ENCODE measurements at places on chromosomes 6 and 20.
A peak's percentile ranks its signal among the peaks of the same experiment; 100 is the strongest.

- no peak for DNase-seq
These were observed 195.7 kb downstream of the FARS2 start for GRCh38 chr6:5457041-5457440.

- DNase-seq: no peak
These were observed 113.3 kb downstream of the LINC00237 start for GRCh38 chr20:20992686-20993360.

GRCh38 chr20:3405696-3406358, 1.6 kb downstream of the DNAAF9 start:
- DNase-seq: no peak

DNA sequence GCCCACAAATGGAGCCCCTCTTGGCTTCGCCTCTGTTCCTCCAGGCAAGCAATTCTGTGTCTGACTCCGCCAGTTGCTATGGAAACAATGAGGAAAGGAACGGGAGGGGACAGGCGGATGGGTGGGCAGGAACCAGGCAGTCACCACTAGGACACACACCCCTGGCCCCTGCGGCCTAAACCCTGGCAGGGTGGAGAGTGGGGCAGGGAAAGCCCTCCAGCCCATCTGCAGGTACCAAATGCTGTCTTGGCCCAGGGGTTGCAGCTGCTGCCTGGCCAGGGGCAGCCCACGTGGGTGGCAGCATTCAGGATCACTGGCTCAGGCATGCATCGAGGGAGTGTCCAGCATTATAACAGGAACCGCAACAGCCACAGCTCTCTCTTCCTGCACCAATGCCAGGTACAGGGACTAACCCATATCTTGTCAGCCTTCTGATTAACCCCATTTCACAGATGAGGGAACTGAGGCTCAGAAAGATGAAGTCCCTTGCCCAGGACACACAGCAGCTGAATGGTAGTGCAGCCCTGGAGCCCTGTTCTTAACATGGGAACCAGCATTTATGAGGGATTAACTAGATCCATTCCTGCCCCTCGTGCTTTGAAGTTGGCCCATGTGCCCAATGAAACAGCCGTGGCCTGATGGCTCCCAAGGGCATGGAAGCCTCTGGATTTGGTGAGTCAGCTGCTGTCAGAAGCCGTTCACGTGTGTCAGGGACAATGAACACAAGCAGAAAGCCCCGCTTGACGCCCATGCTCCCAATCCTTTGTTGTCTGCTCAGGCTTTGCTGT, 66.3 kb downstream of the NOL4L start:
- no peak for DNase-seq

- no peak for DNase-seq
These were observed 25.9 kb upstream of the ILRUN start for GRCh38 chr6:34722451-34722850.

DNA sequence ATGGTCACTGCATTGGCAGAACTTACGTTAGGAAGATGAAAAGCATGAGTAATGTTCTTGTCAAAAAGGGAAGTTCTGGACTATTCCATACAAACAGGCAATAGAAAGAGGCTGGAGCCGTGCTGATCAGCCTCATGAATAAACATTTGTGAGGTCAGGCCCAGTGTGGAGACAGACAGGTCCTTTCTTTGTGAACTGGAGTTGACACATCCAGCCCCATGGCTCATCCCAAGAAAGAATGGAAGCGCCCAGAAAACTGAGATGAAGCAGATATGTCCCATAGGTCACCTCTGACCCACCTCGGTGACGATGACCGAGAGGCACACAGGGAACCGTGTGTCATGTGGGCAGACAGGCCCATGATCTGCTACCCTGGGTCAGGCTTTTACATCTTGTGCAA, 276.0 kb upstream of the SGK1 start:
- DNase-seq: no peak

GRCh38 chr20:17572034-17572638, 2.3 kb downstream of the DSTN start:
- DNase-seq: no peak

GRCh38 chr6:12637960-12638641, 78.5 kb upstream of the PHACTR1 start:
- DNase-seq: peak; percentile 92

DNA sequence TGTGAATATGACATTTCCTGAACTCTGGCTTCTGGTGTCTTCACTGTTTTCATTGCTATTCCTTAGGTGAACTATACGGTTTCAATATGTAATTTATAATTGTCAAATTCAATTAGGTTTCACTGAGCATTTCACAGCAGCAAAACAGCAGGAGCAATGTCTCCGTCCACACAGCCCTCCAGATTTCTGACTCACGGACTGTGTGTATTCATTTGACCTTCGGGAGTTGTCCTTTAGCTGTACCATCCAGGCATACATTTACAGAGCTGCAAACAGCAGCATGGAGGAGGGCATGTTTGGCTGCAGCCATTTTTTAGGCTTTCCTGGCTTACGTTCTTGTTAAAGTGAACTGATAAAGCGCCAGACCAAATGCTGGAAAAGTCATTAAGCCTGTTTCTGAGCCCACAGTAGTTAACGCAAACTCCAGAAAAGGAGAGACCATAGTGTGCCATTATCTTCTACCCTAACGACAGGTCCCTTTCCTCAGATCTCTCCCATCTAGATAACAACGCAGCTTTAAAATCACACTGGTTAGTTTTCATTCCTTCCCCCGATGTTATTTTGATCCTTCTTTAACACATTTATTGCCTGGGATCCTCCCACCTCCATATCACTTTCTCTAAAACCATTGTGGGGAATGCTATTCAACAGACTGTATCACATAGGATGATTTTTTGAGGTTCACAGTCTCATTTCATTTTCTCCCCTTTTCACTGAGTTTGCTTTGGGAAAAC, 18.3 kb downstream of the FOXC1 start:
- no peak for DNase-seq

- DNase-seq: no peak
These were observed 3.9 kb downstream of the EMILIN3 start for GRCh38 chr20:41362748-41363140.

DNA sequence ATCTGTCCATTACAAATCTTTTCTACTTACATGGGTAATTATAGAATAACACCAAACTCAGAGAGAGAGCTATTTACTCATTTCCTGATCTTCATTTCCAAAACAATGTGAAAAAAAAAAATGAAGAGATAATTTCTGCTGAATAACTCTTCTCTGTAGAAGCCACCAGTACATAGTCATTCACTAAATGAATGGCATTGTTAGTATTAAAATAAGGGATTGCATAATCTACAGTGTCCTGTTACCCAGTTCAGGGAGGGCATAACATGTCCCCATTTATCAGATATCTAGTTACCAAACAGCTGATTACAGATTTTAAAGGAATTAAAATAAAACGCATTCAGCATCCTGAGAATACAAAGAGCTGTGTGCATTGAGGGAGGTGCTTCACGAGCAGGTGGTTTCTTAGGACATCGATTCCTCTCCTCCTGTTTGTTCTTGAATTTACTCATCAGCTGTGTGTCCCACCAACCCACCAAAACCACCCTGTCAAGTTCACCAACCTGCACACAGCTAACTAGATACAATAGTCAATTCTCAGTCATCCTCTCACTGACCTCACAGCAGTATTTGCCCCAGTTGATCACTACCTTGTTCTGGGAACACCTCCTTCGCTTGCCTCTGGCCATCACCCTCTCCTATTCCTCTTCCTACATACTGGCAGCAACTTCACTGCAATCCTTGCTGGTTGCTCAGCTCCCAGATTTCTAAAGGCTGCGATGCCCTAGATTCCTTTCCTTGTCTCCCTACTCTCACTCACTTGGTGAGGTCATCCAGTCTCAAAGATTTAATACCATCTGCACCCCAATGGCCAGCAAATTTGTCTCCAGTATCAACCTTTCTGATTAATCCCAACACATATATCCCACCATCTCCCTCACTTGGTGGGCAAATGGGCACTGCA, 18.7 kb downstream of the CNKSR3 start:
- DNase-seq: peak; percentile 54

GRCh38 chr6:22580337-22580736, 11.0 kb downstream of the HDGFL1 start:
- no peak for DNase-seq

DNA sequence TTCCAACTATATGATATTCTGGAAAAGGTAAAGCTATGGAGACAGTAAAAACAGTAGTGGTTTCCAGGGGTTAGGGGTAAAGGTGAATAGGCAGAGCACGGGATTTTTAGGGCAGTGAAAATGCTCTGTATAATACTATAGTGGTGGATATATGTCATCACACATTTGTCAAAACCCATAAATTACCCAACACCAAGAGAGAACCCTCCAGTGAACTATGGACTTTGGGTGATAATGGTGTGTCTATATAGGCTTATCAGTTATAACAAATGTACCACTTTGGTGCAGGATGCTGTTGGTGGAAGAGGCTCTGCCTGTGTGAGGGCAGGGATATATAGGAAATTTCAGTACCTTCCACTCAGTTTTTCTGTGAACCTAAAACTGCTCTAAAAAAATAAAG, 149.9 kb downstream of the GPX5 start:
- DNase-seq: no peak

- DNase-seq: no peak
These were observed 35.0 kb downstream of the SESN1 start for GRCh38 chr6:109059571-109060021.

DNA sequence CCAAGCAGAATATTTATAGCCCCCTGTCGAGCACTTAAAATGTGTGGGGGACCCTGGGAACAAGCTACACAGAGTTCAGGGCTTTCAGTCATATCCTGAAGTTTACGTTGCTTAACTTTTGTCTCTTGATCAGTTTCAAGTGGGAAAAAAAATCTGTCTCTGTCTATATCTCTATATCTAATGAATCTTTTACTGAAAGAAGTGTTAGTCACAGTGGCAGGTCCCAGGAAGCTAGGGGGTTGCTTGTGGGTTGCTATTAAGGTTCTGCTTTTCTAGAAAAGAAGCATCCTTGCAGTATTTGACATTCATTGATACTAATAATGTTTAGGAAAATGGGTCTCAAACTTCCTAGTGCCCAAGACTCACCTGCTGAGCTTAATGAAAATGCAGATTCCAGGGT, 76.7 kb upstream of the CLDN20 start:
- DNase-seq: no peak

DNA sequence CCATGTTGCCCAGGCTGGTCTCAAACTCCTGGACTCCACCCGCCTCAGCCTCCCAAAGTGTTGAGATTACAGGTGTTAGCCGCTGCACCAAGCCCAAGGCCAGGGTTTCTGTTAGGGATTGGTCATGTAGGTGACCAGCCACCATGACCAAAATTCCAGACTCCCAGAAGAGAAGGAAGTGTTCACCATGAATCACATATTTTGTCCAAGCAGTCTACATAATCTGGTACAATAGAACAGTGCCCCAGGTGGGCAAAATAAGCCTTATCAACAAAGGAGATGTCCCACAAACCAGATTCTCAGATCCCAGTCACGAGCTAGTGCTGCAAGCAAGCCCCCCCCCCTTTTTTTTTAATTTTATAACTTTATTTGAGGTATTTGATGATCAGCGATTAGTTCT, 20.0 kb downstream of the ZNF341 start:
- DNase-seq: no peak

DNA sequence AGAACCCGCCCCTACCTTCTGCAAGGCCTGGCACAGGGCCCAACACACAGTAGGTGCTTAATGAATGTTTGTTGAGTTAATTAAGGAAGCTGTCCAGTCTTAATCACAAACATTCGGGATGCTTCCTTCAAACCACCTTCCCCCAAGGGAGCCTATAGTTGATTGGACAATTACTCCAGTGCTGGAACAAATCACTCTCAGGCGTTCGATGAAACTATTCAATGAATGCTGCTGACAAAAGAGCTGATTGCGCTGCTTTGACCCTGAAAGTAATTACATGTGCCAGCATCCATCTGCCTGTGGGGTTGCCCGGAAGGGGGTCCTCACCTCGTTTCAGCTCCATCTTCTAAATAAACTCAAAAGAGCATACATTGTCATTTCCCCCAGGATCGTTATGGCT, 112.0 kb upstream of the SRSF6 start:
- no peak for DNase-seq

DNA sequence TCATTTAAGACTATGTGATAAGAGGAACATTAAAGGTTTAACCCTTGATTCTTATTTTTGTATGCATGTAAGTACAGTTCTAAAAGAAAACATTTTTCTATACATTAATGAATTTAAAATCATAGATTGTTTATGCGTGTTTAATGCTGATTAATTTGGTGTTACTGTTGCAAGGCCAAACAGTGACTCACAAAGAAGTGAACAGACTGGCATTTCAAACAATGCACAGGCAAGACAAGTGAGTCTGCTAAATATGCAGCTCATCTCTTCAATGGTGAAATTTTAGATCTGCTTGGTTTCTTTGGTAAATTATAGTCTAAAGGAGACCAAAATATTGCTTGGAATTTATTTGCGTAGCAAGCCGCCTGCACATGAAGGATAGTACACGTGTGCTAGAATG, 417.4 kb upstream of the SOX4 start:
- no peak for DNase-seq

DNA sequence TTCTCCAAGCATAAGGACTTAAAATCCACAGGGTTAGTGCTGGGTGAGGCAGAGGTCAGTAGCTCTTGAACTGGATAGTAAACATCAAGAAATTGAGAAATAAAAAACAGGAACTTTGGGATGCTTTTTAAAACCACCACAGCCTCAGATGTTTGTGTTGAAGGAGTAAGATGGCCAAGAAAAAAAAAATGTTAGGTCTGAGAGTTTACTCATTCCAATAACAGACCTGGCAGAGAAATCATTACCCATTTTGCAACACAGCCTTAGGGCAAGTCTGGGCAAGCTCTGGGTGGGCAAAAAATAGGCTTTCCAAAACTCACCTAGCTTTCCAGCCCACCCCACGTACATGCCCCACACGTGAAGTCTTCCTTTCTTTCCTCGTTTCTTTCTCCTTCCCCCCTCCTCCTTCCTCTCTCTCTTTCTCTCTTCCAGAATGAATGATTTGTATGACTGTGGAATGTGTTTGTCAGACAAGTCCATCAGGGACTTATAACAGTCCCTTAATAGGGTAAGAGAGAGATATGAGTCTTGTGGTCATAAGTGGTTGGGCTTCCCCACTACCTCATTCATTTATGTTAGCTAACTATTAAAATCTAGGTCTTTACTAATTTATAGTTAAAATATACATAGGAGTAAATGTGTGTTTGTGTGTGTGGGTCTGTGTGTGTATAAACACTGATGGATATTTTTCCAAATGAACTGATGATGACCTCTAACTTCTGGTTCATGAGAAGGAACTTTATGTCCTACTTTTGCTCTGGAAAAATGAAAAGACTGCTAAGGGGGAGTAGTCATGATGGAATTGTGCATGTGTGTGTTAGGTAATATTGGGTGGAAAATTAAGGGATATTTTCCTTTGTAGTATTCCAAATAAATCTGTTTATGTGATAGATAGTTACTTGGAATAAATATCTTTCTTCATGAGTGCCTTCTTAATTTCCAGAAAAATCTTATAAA, 18.0 kb upstream of the DSE start:
- peak; percentile 38 for DNase-seq

DNA sequence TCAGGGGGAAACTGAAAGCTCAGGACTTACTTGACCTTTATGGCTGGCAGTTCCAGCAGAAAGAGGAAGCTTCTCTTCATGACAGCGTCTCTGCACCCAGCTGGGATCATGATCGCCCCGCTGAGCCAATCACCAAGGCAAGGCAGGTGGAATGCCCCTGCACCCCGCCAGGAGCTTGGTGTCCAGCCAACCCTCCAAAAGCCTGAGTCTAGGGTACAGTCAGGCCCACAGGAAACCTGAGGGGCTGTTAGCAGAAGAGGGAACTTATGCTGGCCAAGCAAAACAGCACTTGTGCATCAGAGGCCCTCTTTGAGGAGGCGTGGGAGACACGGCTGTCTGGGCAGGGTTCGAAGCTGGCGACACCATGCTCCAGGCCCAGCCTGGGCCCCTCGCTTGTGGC, 188.3 kb upstream of the GMDS start:
- no peak for DNase-seq

All from EL (cell line).